Right lung (tissue), 10 donors: ENCODE measurements at places on chromosomes 1 and 21. TPM values are rescaled to one million over a fixed set of nuclear protein-coding genes. Genes with fewer than 3 reads are reported as not detected.
A peak's percentile ranks its signal among the peaks of the same experiment; 100 is the strongest.

DNA sequence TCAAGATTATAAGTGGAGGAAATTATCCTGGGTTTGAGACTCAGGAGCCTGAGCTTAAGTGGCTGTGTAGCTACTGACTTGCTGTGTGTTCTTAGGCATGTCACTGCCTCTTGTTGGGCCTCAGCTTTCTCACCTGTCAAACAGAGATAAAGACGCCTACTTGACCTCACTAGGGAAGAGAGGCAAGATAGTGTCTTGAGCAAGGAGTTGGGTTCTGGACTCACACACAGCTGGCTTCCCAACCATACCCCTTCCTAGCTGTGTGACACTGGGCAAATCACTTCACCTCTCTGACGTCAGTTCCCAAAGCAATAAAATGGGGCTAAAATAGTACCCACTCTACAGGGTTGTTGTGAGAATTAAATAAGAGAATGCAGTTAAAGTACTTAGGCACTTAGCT lies 11.6 kb upstream of the EPB41 start:
- no peak for DNase-seq

Gene CENPL
- polyA plus RNA-seq = 7.6 TPM

GRCh38 chr1:182279302-182279701 lies 112.3 kb downstream of the GLUL start:
- no peak for DNase-seq

Gene RAB42
- 6.7 TPM for polyA plus RNA-seq

GRCh38 chr1:83900524-83900923 lies 98.4 kb downstream of the TTLL7 start:
- DNase-seq = no peak

GRCh38 chr1:167909691-167910180 lies 4.2 kb downstream of the ADCY10 start:
- no peak for DNase-seq

- DNase-seq = no peak
Measured at GRCh38 chr1:219876798-219877209, 51.6 kb downstream of the SLC30A10 start.

DNA sequence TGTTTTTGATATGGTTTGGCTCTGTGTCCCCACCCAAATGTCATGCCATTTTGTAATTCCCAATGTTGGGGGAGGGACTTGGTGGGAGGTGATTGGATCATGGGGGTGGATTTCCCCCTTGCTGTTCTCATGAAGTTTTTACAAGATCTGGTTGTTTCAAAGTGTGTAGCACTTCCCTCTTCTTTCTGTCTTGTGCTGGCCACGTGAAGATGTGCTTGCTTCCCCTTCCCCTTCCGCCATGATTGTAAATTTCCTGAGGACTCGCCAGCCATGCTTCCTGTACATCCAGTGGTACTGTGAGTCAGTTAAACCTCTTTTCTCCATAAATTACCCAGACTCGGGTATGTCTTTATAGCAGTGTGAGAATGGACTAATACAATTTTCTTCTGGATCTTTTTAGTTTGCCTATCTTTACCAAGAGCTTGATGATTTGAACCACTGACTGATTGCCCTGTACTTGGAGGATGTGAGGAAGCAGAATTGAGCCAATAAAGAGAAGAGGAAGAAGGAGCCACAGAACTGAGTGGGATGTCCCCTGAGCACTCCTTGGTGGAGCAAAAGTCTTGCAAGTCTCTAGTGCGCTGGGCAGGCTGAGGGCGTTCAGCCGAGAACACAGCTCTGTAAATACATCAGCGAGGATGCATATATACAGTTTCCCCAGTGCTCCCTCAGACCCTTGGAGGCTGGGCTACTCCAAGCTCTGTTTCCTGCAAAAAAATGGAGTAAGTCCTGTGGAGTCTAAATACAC lies 102.6 kb downstream of the CYYR1 start:
- DNase-seq = no peak

Gene MAP1LC3C
- polyA plus RNA-seq = 1.2 TPM

Gene PTPRU
- polyA plus RNA-seq = 17.1 TPM

DNA sequence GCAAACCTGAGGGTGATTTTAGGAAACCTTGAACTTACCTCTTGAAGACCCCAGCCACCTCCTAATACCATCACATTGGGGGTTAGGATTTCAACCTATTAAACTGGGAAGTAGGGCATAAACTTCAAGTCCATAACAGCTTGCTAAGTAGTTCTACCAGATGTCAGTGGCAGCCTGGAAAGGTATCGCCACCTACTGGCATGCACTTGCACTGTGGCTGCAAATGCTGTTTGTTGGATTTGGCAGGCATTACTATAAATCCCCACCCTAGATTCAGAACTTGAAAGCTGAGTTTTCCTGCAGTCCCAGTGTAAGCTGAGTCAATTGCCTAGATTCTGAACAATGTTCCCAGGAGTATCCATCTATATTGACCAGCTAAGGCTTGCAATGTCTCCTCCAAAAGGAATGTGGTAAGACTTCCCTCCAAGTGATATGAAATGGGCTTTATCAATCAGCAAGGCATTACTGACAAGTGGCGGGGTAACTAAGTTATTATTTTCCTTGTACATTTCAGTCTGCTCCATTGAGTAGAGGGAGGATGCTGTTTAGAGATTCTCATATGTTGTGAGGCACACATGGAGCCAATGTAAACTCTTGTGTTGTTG lies 474.5 kb downstream of the PTPRC start:
- peak; percentile 5 for DNase-seq

GRCh38 chr1:107842241-107842640 lies 122.7 kb downstream of the VAV3 start:
- no peak for DNase-seq

- DNase-seq = no peak
Measured at GRCh38 chr21:42544544-42544943, 30.9 kb downstream of the SLC37A1 start.

Gene FHL3
- 11.5 TPM for polyA plus RNA-seq

Gene CCDC24
- 16.9 TPM for polyA plus RNA-seq

DNA sequence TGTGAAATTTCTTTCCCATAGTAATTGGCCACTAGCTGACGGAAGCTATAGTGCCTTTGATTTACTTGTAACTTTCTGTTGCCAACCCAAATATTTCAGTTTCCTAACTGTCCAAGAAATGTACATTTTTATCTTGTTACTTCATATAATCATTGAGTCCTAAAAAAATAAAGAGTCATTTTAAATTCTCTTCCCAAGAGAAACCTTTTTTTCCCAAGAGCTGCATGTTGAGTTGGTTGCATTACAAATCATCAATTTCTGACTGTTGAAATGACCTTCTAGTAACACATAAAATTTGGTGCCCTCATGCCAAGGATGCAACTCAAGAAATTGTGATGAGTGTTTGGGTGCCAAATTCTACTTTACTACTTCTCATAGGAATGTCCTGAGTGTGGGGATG lies 61.0 kb downstream of the HMCN1 start:
- no peak for DNase-seq
